Heart right ventricle (tissue), 16 donors: ENCODE measurements at places on chromosomes 3 and 15. TPM values are rescaled to one million over a fixed set of nuclear protein-coding genes. Genes with fewer than 3 reads are reported as not detected.
A peak's percentile ranks its signal among the peaks of the same experiment; 100 is the strongest.

DNA sequence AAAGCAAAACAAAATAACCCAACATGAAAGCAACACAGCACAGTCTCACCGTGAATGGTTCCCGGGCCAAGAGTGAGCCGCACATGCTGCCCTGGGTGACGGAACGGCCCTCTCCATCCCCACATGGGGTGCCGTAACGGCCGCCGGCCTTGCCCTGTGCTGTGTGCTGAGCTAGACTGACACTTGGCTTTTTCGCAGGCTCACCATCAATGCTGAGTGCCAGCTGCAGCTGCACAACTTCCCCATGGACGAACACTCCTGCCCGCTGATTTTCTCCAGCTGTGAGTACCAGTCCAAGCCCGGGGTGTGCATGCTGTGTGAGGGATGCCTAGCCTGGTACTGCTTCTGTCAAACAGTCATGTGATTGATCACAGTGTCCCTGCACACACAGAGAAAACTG, 357.6 kb downstream of the GABRG3 start:
- H3K27me3 ChIP-seq = no peaks in the 10 kb centered on the region
- H3K36me3 ChIP-seq = no peaks in the 10 kb centered on the region
- H3K4me3 ChIP-seq = no peak overlapping the region
- H3K4me1 ChIP-seq = no peaks in the 10 kb centered on the region
- DNase-seq = no peak
- no peak overlapping the region for H3K27ac ChIP-seq

Gene SLC6A1
- total RNA-seq = 1.9 TPM

DNA sequence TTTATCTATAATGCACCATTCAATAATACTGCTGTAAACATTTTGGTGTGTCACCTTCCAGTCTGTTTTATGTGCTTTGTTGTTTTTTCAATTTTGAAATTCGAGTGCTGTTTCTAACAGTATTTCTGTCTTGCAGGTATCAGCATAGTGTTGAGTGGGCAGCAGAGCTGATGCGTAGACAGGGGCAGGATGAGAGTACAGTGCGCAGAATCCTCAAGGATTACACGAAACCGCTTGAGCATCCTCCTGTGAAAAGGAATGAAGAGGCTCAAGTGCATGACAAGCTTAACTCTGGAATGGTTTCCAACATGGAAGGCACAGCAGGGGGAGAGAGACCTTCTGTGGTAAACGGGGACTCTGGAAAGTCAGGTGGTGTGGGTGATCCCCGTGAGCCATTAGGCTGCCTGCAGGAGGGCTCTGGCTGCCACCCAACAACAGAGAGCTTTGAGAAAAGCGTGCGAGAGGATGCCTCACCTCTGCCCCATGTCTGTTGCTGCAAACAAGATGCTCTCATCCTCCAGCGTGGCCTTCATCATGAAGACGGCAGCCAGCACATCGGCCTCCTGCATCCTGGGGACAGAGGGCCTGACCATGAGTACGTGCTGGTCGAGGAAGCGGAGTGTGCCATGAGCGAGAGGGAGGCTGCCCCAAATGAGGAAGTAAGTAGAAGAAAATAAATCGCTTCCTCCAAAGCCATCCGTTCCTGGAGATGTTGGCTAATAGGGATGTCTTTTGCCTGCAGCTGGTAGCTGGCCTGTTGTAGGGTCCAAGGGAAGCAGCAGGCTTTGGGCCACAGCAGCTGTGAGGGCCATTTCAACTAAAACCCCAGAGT, 19.1 kb downstream of the TSEN2 start:
- no peaks in the 10 kb centered on the region for H3K27me3 ChIP-seq
- no peak for DNase-seq
- no peak overlapping the region for H3K4me3 ChIP-seq
- no peaks in the 10 kb centered on the region for H3K4me1 ChIP-seq
- no peak overlapping the region for H3K27ac ChIP-seq

DNA sequence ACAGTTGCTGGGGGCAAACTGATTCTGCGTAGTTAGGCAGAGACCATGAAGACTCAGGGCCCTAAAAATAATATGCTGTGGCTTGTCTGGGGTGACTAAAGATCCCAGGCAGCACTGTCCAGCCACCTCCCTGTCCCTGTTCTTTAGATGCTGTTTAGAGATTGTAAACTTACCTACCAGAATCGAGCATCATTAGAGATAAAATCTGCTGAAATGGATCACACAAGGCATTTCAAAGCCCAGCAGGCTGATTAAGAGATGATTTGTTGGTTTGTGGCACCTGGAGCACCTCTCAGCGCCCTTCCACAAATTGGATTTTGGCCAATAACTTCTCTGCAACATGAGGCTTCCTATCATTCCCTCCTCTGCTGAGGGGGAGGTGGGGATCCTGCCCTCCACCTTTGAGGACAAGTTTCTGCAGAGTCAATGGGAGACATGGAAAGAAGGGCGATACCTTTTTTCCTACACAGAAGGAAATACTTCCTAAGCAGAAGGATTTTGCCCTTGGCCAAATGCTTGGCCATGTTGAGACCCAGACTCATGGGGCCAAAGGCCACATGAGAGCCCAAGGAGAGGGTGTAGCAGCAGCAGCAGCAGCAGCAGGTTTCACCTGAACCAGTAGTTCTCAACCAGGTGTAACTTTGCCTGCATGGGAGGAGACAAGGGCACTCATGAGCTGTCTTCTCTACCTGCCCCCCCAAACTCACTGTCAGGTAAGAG, 37.5 kb downstream of the SEMA5B start:
- peaks cover 19% of the 10 kb centered on the region for H3K4me1 ChIP-seq
- peaks cover 7% of the 10 kb centered on the region for H3K27me3 ChIP-seq
- no peak for DNase-seq
- no peak overlapping the region for H3K27ac ChIP-seq
- H3K36me3 ChIP-seq = no peaks in the 10 kb centered on the region
- no peak overlapping the region for H3K4me3 ChIP-seq

GRCh38 chr15:87570206-87570605, 686.3 kb downstream of the NTRK3 start:
- no peaks in the 10 kb centered on the region for H3K27me3 ChIP-seq
- H3K36me3 ChIP-seq = no peaks in the 10 kb centered on the region
- H3K27ac ChIP-seq = no peak overlapping the region
- no peak for DNase-seq
- no peaks in the 10 kb centered on the region for H3K4me1 ChIP-seq
- peak overlapping the region; percentile 11 for H3K4me3 ChIP-seq

DNA sequence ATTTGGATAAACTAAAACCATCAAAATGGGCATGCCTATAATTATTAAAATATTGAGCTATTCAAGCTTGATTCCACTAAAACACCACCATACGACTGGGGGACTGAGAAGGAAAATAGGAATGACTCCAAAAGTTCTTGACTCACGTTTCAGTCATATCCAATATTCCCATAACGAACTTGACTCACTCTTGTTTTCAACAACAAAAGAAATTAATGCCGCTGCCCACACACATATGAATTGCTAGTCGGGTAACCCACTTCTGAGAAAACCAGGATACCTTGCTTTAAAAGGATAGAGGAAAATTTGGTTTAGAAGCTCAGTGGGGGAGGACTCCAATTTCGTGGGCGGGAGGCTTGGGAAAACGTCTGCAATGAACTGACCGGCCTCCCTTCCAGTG, 5.2 kb downstream of the HTR3C start:
- H3K4me3 ChIP-seq = no peak overlapping the region
- no peaks in the 10 kb centered on the region for H3K4me1 ChIP-seq
- no peaks in the 10 kb centered on the region for H3K27me3 ChIP-seq
- DNase-seq = no peak
- H3K36me3 ChIP-seq = no peaks in the 10 kb centered on the region
- no peak overlapping the region for H3K27ac ChIP-seq

DNA sequence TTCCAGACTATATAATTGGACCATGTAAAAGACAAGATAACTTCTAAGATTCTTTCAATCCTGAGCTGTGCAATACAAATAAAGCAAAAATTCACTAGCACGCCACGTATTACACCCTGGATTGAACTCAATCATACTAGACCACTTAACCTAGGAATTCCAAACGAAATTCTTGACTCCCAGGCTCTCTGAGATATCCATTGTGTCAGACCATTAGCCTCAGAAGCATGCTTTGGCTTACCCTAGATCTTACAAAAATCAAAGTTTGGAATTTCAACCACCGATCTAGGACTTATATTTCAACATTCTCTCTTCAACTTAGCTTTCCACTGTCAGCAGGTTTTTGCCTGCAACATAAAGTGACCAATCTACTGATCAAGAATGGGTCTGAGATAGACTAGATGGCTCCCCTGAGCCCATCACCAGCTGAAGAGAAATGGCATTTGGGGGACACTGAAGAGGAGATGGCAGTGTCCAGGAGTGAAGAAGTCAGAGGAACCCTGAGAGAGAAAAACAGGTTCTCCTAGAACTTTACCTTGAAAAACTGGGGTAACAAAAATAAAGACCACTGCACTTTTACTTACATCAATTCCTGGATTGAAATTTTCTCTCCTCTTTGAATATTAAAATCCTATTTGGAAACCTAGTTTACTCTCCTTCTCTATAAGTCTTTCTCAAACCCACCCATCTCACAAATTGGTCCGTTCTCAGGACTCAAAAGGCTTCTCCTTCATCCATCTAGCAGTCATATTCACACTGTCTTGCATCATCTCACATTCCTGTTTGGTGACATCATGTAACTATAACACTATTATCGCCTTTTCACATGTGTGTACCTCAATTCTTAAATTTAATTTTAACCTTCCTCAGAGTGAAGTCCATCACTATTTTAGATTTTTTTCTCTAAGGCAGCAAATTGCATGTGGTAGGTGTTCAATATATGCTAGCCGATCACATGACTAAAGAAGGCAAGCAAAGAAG, 18.5 kb downstream of the CPNE4 start:
- H3K27ac ChIP-seq = no peak overlapping the region
- peaks cover 55% of the 10 kb centered on the region for H3K27me3 ChIP-seq
- H3K4me1 ChIP-seq = no peaks in the 10 kb centered on the region
- H3K36me3 ChIP-seq = no peaks in the 10 kb centered on the region
- H3K4me3 ChIP-seq = no peak overlapping the region
- no peak for DNase-seq

Gene DISP2
- total RNA-seq = 0.78 TPM

DNA sequence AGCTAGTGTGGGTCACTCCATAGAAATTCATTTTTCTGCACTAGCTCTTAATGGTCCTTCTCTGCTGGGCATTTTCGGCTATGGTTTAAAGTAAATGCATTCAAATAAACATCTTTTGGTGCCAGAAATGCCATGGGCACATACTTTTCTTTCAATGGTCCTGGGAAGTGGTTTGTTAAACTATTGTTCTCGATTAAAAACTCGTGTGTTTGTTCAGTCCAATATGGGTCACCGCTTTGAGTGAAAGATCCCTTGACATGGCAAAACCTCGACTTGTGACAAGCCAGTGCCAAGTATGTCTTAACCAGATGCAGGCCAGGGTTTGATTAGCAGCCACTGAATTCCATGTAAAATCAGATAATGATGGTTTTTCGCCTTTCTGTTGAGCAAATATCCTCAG, 331.9 kb upstream of the WNT5A start:
- H3K27me3 ChIP-seq = peaks cover 16% of the 10 kb centered on the region
- no peak for DNase-seq
- H3K4me1 ChIP-seq = no peaks in the 10 kb centered on the region
- no peak overlapping the region for H3K27ac ChIP-seq
- no peaks in the 10 kb centered on the region for H3K36me3 ChIP-seq

Gene IMPG2
- 0.19 TPM for total RNA-seq

Gene CCDC39
- not detected for total RNA-seq

Gene ITIH1
- total RNA-seq = not detected

Gene RHCG
- 0.77 TPM for total RNA-seq

Gene CASR
- total RNA-seq = not detected

DNA sequence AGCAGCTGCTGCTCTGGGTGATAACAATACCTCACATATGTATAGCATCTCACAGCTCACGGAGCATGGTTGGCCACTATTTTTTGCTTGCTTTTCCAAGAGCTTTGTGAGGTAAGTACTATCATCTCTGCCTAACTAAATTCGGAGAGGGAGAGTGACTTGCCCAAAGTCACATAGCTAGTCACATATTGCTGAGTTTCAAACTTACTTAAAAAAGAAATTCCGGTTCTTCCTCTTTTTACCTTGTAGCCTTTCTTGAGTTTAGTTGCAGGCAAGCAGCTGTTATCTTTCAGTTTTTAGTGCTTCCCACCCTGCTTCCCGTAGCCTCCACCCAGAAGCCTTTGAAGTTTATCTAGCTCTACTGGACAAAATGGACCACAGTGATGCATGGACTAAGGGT, 309.2 kb downstream of the PDCD6IP start:
- no peak for DNase-seq
- no peaks in the 10 kb centered on the region for H3K4me1 ChIP-seq
- no peaks in the 10 kb centered on the region for H3K36me3 ChIP-seq
- H3K27ac ChIP-seq = no peak overlapping the region
- H3K27me3 ChIP-seq = no peaks in the 10 kb centered on the region
- H3K4me3 ChIP-seq = no peak overlapping the region

DNA sequence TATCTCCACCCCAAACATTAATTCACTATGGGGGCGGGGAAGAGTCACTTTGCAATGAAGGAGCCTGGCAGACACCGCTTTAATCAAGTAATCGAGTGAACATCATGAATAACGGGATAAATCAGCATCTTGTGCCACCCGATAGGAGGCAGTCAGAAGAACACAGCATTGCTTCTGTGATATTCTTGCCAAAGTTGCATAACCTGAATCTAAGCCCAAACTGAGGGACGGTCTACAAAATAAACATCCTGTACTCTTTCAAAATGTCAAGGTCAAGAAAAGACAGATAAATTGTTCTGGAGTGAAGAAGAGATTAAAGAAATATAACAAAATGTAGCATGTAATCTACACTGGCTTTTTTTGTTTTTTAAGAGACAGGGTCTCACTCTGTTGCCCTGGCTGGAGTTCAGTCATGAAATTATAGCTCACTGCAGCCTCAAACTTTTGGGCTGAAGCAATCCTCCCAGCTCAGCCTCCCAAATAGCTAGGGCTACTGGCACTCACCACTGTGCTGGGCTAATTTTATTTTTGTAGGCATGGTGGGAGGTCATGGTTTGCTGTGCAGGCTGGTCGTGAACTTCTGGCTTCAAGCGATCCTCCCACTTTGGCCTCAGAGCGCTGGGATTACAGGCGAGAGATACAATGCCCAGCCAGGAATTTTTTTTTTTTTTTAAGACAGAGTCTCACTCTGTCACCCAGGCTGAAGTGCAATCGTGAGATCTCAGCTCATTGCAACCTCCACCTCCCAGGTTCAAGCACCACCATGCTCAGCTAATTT, 20.1 kb upstream of the VWA5B2 start:
- DNase-seq = no peak
- no peaks in the 10 kb centered on the region for H3K27me3 ChIP-seq
- H3K4me1 ChIP-seq = no peaks in the 10 kb centered on the region
- no peak overlapping the region for H3K4me3 ChIP-seq
- H3K27ac ChIP-seq = no peak overlapping the region

- H3K36me3 ChIP-seq = no peaks in the 10 kb centered on the region
- H3K4me3 ChIP-seq = no peak overlapping the region
- H3K27me3 ChIP-seq = no peaks in the 10 kb centered on the region
- no peak overlapping the region for H3K27ac ChIP-seq
Observed at GRCh38 chr3:81953111-81953510, 191.7 kb upstream of the GBE1 start.

Gene PLSCR2
- not detected for total RNA-seq

DNA sequence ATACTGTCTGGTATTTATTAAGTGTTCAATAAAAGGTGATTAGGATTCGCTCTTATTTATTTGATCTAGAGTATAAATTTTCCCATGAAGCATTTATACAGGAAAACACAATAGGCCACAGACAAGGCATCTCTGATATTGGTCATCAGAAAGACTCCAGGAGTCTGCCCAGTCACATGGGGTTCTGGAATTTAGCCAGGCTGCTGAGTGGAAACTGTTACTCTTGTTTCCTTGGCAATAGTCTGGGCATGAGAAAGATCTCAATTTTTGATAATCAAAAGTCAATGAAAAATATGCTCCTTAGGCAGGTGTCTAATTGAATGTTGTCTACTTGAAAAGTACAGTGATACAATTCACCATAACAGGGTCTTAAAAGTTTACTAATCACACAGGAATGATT, 161.2 kb downstream of the FRMD5 start:
- no peaks in the 10 kb centered on the region for H3K36me3 ChIP-seq
- peaks cover 3% of the 10 kb centered on the region for H3K27me3 ChIP-seq
- H3K4me3 ChIP-seq = no peak overlapping the region
- no peaks in the 10 kb centered on the region for H3K4me1 ChIP-seq
- no peak overlapping the region for H3K27ac ChIP-seq
